ENCODE measurements at places on chromosomes 6 and 20. TPM values are rescaled to one million over a fixed set of nuclear protein-coding genes. Genes with fewer than 3 reads are reported as not detected.

DNA sequence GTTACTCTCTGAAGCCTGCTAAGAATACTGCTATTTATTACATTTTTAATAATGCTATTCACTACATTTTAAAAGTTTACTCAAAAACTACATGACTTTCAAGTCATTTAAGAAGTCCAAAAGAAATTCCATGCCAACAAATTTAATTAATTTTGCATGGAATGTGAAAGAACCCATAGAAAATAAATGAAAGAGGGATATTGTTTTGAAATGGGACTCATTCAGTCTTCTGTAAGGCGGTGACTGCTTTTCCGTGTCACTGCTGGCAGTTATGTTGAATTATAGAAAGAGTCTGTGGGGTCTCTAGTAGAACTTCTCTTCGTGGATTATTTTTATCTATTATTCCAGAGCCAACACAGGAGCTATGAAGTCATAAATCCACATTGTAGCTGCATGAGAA is 211.2 kb downstream of the LAMA2 start:
- DNase-seq = no peak

HLA-DMA gene
- 54.0 TPM for total RNA-seq

BPIFB2 gene
- total RNA-seq = not detected

- no peak for DNase-seq
Measured at GRCh38 chr20:373171-373890, 7.2 kb upstream of the TRIB3 start.

- DNase-seq = no peak
Measured at GRCh38 chr6:81130969-81131368, 621.5 kb downstream of the TENT5A start.

DNA sequence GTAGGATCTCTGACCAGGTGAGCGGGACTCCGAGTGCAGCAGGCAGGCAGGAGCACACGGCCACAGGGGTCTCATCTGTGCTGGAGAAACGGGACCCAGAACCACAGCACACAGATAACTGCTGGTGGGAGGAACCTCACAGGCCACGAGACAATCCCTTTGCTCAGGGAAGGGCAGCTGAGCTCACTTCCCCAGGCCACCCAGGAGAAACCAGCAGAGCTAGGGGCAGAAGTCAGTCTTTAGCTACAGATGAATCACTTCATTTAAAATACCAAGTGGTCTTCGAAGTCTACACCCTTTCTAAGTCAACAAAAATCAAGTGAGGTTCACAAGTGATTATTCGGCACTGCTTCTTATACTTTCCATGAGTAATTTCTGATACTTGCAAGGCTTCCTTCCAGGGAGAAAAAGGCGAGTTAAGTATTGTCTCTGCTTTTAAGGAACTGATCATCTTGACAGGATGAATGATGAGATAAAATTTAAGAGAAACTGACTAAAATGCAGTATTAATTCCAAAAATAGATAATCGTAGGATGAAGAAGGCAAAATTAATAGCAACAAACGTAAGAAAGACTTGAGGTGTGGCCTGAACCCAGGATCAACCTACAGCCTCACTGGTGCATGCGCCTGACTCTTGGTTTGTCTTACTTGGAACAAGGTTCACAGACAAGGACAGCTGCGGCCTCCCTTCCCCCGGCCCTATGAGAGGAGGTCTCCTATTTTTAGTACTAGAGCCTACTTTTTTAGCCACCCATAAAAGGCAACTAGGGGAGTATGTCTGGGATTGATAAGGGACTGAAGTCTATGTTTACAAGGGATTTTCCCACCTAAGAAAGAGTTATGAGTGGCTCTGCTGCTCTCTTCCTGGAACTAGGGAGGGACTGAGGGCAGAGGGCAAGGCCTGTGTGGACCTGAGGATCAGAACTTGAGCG is 233.6 kb downstream of the TTLL2 start:
- no peak for DNase-seq

DNA sequence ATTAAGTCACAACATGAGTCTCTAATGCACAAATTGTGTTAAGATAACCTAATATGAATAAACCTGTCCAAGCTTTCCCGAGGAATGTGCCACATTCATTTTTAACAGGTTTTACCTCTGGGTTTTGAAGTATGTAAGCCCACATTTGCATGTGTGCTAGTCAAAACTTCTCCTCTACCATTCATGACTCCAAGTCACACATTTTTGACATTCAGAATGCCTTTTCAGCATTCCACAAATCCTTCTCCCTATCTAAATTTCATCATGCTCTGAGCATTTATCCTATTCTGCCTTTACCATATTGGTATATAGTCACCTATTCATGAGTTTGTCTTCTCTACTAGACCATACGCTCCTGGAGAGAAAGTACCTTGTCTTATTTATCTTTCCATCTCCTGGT is 56.5 kb downstream of the ADGRF5 start:
- no peak for DNase-seq

GRCh38 chr6:107689190-107689589 is 134.9 kb downstream of the SCML4 start:
- DNase-seq = no peak
